ENCODE measurements at places on chromosomes 11 and 22.

GRCh38 chr22:36383110-36383581, 4.6 kb downstream of the MYH9 start:
- no peak for DNase-seq

- DNase-seq: no peak
These were observed 11.2 kb downstream of the MPST start for GRCh38 chr22:37030560-37031281.

DNA sequence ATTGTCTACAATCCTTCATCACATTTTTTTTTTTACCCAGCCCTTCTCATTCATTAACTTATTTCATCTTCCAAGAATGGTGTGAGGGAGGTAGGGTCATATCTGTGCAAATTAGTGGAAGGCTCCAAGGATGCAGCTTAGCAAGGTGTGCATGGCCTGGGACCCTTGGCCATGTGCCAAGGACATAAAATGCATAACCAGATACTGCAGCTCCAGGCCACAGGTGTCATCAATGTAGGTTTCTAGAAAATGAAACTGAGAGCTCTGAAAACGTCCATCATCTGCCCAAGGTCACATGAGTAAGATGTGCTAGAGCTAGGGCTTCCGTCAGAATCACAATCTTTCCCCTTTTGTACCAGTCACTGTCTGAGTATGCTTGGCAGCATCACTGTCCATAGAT, 29.8 kb downstream of the ANKK1 start:
- no peak for DNase-seq

GRCh38 chr11:31521497-31522150, 12.1 kb downstream of the ELP4 start:
- DNase-seq: no peak

DNA sequence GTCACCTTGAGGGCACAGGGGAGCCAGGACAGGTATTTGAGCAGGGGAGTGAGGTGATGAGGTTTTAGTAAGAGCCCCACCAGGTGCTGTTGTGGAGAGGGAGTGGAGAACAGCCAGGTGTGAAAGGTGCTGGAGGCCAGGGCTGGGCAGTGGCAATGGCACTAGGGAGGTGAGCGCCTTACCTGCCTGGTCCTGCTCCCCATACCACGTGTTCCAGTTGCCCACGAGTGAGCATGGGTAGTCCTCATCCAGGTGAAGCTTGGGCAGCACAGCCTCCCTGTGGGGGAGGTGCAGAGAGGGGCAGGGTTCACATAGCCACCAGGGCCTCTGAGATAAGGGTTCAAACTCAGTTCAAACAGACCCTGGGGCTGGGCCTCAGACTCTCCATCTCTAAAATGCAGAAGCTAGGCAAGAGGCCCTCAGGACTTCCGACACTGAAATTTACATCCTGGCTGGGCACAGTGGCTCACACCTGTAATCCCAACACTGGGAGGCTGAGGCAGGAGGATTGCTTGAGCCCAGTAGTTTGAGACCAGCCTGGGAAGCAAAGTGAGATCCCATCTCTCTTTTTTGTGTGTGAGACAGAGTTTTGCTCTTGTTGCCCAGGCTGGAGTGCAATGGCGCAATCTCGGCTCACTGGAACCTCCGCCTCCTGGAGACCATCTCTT, 11.8 kb downstream of the NIPSNAP1 start:
- DNase-seq: no peak

GRCh38 chr11:59728913-59729312, 15.3 kb upstream of the OR10V1 start:
- no peak for DNase-seq

DNA sequence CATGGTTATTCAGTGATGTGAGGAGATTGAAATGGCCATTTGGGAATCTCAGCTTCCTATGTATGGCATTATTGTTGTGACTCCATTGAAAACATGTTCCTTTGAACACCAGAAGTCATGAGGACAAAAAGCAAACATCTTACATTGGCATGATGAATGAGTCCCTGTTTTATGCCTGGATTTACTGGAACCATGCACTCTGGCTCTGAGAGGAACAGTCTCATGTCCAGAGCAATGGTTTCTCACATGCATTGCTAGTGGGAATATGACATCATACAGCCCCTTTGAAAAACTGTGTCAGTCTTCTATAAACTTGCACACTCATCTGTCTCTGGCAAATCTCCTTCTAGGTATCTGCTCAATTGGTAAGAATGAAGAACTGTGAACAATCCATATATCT, 3.4 kb upstream of the KDM4F start:
- no peak for DNase-seq
